ENCODE measurements at places on chromosomes 7 and 10. TPM values are rescaled to one million over a fixed set of nuclear protein-coding genes. Genes with fewer than 3 reads are reported as not detected.

Gene NUTM2A
- 2.7 TPM for total RNA-seq

Gene PLEKHS1
- not detected for total RNA-seq

Gene ABLIM1
- total RNA-seq = 72.3 TPM

Gene CLRN3
- total RNA-seq = not detected
